ENCODE measurements at places on chromosomes 1 and 21. TPM values are rescaled to one million over a fixed set of nuclear protein-coding genes. Genes with fewer than 3 reads are reported as not detected.

S100A7A gene
- total RNA-seq, result not detected

OR14A2 gene
- not detected for total RNA-seq

CLDN17 gene
- total RNA-seq, result not detected

KCND3 gene
- 8.5 TPM for total RNA-seq

RNF186 gene
- total RNA-seq, result 22.9 TPM

EXTL1 gene
- total RNA-seq, result 0.25 TPM

OR2L5 gene
- not detected for total RNA-seq

CD84 gene
- total RNA-seq, result 13.2 TPM

MNDA gene
- total RNA-seq, result 0.43 TPM

GJA9 gene
- total RNA-seq, result not detected

ADGRL2 gene
- 8.0 TPM for total RNA-seq

KISS1 gene
- not detected for total RNA-seq

FCN3 gene
- total RNA-seq, result 2.3 TPM

CELA2A gene
- 15,349 TPM for total RNA-seq

FHAD1 gene
- total RNA-seq, result 5.5 TPM

ZNF683 gene
- not detected for total RNA-seq

AQP10 gene
- total RNA-seq, result 0.09 TPM

TCHH gene
- total RNA-seq, result not detected

NBPF6 gene
- not detected for total RNA-seq

KCNE1 gene
- total RNA-seq, result 0.29 TPM

TNFRSF9 gene
- total RNA-seq, result 0.89 TPM

CAMK2N1 gene
- 4.7 TPM for total RNA-seq

SELP gene
- 0.91 TPM for total RNA-seq

All from pancreas (tissue), 10 donors.